ENCODE measurements at places on chromosomes 11 and 22.

GRCh38 chr11:69601011-69601975 lies 39.7 kb upstream of the CCND1 start:
- no peak for DNase-seq

DNA sequence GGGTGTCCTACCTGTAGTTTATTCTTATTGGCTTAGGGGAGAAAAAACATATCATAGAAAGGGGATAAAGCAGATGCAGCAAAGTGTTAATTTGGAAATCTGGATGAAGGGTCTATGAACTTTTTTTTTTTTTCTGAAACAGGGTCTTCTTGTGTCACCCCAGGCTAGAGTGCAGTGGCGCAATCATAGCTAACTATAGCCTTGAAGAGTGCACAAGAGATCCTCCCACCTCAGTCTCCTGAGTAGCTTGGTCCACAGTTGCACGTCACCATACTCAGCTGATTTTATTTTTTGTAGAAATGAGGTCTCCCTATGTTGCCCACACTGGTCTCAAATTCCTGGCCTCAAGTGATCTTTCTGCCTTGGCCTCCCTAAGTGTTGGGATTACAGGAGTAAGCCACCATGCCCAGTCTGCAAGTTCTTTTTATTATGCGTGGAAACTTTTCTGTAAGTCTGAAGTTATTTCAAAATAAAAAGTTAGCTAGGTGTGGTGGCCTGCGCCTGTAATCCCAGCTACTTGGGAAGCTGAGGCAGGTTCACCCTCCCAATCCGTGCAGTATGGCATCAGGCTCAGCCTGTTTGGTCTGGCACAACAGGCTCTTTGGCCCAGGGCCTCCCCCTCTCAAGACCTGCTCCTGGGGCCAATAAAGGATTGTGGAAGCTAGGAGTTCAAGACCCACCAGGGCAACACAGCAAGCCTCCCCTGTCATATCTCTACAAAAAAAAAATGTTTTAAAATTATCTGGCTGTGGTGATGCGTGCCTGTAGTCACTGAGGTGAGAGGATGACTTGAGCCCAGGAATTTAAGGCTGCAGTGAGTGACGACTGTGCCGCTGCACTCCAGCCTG lies 111.9 kb downstream of the MED15 start:
- no peak for DNase-seq

DNA sequence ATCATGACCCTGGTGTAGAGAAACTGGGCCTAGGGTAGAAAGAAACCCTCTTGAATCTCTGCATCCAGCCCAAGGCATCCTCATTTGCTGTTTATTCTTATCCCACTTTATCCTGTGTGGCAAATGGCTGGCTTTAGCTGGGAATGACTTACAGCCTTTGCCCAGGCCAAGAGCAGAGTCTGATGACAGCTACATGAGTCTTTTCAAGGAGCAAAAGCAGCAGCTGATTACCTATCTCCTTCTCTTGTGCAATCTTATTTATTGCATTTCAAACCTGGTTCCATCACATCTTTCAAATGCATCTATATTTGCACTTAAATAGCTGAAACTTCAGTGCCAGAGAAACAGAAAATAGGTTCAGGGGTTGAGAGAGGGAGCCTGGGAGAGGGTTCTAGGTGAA lies 26.1 kb downstream of the SYT13 start:
- DNase-seq, result no peak

DNA sequence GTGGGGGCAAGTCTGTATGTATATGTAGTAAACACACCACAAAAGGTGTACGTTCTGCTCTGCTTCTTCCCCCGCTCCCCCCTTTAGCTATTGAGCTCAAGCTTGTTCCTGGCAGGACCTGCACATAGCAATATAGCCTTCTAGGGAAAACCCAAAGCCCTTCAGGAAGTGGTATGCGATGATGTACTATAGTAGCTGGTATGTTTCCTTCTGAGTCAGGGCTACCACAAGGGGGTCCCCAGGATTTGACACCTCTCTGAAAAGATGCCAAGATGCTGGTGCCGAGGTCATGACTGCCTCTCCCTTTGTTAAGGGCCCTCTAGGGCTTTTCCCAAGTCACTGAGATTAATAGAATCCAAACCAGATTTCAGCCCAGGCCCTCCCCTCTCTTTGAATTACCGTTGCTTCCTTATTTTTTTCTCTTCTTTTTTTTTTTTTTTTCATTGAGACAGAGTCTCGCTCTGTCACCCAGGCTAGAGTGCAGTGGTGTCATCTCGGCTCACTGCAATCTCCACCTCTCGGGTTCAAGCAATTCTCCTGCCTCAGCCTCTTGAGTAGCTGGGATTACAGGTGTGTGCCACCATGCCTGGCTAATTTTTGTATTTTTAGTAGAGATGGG lies 268.4 kb downstream of the ETS1 start:
- no peak for DNase-seq

DNA sequence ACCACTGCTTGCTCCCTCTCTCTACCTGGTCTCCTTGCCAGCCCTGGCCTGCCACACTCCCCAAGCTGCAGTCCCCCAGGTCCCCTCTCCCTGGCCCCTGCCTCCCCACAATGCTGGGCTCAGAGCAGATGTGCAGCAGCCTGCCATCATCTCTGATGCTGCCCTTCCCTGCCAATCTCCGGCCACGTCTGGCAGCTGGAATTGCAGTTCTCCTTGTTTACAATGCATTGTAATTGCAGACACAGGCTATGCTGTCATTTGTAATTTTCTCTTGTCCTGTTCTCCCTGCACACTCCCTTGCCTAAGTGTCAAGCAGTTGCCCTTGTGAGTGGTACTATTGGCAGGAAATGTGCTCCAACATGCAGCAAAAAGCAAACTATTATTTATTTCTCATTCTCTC lies 222.3 kb downstream of the NTM start:
- DNase-seq, result no peak

DNA sequence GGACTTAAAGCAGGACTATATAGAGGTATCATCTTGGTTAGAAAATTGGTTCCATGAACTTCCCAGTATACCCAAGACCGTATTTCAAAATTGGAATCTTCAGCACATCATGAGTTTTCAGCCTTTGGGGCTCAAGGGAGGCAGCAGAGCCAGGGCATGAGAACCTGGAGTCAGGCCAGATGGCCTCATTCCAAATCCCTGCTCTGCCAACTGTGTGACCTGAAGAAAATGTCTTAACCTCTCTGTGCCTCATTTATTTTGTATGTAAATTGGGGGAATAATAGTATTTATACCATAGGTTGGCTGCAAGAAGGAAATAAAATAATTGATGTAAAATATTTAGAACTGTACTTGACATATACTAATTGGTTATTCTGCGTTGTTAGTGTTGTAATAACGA lies 987.6 kb downstream of the TBC1D22A start:
- no peak for DNase-seq

DNA sequence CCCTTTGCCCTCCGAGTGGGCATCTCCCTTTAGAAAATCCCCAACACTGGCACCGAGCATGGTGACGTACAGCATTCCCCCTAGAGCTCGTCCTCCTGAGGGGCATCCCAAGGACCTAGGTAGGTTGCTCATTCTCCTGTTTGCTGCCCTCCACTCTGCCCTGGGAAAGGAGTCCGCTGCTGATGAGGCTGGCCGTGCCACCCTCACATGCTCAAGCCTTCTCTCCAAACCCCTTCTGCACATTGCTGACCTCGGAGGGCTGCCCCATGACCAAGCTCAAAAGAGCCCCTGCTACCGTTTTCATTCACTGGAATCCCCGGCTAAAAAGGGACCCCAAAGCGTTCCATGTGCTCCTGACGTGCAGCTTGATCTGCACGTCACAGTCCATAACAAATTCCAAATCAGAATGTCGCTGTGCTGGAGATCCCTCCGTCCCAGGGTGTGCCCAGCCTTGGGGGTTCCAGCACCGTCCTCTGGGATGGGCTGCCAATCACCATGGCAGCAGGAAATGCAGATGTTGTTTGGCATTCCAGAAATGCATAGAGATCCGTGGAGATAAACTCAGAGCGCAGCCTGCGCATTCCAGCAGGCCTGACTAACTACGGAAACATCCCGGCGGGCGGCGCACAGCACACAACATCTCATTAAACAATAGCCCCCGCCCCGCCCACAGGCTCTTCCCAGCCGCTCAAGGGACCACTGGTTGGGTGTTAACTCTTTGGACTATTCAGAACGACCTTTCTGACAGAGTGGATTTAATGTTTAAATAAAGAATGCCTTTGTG lies 26.3 kb upstream of the GNB1L start:
- DNase-seq, result no peak

- peak; percentile 65 for DNase-seq
Observed at GRCh38 chr22:50252082-50253045, 1.3 kb upstream of the HDAC10 start.

DNA sequence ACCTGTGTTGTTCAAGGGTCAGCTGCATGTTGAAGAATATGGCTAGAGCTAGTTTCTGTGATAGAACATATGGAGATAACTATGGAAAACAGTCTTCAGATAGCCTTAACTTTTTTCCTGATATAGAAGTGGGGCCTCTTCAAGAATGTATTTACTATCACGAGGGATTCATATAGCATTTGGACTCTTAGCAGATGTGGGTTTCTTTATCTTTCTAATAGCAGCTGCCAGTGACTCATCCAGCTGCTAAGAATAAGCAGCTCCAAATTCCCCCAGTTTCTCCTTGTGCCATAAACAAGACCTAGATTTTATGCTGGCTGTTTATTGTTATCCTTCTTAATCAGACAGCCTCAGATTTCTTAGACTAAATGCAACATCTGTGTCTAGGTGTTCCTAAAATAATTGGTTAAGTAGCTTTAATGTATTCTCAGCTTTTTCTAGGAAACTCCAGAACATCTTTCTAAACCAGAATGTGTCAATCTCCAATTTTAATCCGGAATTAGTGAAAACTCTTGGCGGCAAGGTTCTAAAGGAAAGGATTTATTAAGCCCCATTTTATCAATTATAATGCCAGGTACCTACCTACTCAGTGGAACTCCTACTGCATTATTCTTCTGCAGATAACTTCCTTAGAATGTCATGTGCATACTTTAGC lies 119.8 kb downstream of the CSTPP1 start:
- no peak for DNase-seq

- no peak for DNase-seq
Observed at GRCh38 chr11:102391549-102392237, 44.7 kb downstream of the BIRC2 start.

- DNase-seq, result no peak
Observed at GRCh38 chr22:45008186-45008681, 1.6 kb downstream of the PHF21B start.

- no peak for DNase-seq
Observed at GRCh38 chr11:36447947-36448346, 62.1 kb downstream of the TRAF6 start.

- peak; percentile 79 for DNase-seq
Observed at GRCh38 chr11:117807482-117808327, 10.7 kb upstream of the DSCAML1 start.

GRCh38 chr11:123437236-123437979 lies 7.3 kb downstream of the GRAMD1B start:
- no peak for DNase-seq

GRCh38 chr11:11588243-11588642 lies 33.6 kb downstream of the GALNT18 start:
- DNase-seq, result no peak

DNA sequence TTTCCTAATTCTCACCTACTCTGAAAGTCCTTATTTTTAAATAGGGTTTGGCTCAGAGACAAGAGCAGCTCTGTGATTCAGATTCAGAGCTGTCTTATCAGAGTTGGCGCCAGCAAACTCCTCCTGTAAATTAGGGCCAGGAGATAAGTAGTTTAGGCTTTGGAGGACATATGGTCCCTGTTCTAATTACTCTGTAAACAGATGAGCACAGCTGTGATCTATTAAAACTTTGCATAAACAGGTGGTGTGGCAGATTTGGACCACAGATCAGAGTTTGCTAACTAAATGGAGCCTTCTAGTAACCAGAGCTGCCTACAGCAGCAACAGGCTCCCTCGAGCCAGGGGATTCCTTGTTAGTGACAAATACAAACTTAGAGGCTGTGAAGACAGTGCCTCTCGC lies 27.9 kb downstream of the YPEL1 start:
- no peak for DNase-seq

GRCh38 chr11:133816146-133816870 lies 29.0 kb downstream of the SPATA19 start:
- no peak for DNase-seq

- no peak for DNase-seq
Observed at GRCh38 chr11:69106031-69106811, 49.5 kb upstream of the SMIM38 start.

- DNase-seq, result no peak
Observed at GRCh38 chr22:37266581-37267134, 15.7 kb upstream of the CYTH4 start.

Measured in activated T-cell treated with anti-CD3 and anti-CD28 coated beads for 4 hours (primary cell).